Prostate gland (tissue), 2 donors: ENCODE measurements at places on chromosomes 3 and 15.

- no peak for DNase-seq
These were observed 96.4 kb downstream of the MYRIP start for GRCh38 chr3:39905788-39906187.

GRCh38 chr3:42507252-42507651, 4.8 kb downstream of the VIPR1 start:
- DNase-seq: peak; percentile 83

DNA sequence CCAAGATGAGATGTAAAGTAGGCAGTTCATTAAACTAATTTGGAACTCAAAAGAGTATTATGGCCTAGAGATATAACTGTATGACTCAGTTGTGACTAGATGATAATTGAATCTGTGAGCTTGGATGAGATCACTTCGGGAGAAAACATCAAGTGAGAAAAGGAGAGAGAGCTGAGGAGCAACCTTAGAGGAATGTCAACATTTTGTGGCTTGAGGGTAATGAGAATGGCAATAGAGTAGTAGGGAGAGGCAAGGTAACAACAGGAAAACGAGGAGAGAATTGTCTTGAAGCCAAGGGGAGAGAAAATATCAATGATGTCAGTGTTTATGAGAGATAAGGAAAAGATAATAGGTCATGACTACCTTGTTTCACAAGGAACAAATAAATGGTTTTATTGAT, 580.2 kb downstream of the NLGN1 start:
- DNase-seq: no peak

DNA sequence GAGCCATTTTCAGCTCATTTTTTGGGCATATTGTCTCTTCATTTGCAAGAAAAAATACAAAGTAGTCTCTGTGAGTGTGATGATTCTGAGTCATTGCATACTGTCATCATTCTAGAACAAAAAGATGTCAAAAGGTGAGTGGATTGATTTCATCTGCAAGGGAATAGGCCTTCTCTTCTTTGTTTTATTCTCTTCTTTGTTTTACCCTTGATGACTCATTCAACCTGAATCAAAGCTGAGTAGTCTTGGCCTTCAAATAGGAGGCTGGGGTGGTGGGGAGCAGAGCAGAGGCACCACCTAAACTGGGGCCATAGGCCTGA, 25.4 kb downstream of the CYP19A1 start:
- no peak for DNase-seq

- no peak for DNase-seq
These were observed 4.3 kb upstream of the SUCNR1 start for GRCh38 chr3:151869181-151869580.

DNA sequence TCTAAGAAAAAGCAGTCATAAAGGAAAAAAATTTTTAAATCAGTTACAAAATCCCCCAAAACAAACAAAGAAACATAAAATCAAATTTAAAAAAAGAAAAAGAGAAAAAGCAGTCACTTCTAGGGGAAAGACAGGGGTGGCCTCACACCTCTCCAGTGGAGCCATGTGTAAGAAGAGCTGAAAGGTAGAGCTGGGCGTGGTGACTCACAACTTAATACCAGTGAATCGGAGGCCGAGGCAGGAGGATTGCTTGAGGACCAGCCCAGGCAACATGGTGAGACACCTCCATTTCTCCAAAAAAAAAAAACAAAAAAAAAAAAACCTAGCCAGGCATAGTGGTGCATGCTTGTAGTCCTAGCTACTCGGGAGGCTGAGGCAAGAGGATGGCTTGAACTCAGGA, 14.7 kb downstream of the MESD start:
- no peak for DNase-seq

DNA sequence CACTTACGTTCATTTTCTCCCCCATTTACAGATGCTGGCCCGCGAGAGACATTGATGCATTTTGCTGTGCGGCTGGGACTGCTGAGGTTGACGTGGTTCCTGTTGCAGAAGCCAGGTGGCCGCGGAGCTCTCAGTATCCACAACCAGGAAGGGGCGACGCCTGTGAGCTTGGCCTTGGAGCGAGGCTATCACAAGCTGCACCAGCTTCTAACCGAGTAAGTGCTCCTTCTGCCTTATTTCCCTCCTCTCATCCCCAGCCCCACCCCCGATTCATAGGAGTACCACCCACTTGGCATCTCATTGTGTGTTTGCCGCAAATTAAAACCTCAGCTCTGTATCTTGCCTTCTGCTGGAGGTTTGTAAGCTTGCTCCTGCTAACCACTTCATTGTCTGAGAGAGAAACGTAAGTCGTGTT, 163.3 kb downstream of the AKAP13 start:
- peak; percentile 83 for DNase-seq

GRCh38 chr15:69532066-69532465, 79.4 kb downstream of the RPLP1 start:
- no peak for DNase-seq

- DNase-seq: peak; percentile 19
These were observed 27.5 kb downstream of the PLSCR5 start for GRCh38 chr3:146577662-146578061.

DNA sequence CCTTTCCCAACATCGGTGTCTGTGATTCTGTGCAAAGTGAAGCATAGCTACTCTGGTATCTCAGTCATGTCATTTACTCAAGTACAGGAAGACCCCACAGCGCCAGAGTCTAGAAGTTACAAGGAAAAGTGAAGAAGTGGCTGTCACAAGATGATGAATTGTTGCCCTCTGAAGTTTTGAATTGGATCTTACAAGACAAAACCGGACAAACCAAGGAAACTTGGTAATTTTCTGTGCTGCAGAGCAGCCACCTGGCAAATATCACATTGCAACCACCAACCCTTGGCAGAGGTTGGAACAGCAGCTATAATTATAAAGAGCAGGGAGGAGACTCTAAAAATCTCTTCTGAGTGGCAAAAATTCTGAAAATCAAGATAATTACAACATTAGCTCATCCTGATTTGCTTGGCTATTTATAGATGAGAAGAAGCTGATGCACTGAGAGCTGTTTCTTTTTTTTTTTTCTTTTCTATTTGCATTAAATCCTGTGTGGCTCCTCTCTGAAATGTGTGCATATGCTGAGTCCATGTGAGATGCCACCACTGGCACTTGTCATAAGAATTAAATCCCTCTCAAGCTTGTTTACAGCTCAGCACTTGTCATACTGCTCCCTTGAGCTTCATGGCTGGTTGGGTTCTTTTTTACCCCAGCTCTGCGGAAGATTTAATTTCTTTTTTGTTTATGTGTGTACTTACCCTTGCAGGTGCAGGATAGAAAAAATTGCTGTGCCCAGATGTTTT, 68.0 kb upstream of the MNS1 start:
- DNase-seq: no peak

GRCh38 chr3:197493049-197493448, 62.7 kb downstream of the BDH1 start:
- no peak for DNase-seq

- DNase-seq: no peak
These were observed 8.4 kb downstream of the NBEAL2 start for GRCh38 chr3:46987743-46988401.

- no peak for DNase-seq
These were observed 131.6 kb upstream of the HACD2 start for GRCh38 chr3:123716411-123716810.

- DNase-seq: no peak
These were observed 265.1 kb downstream of the NFKBIZ start for GRCh38 chr3:102114264-102114979.

- no peak for DNase-seq
These were observed 25.3 kb upstream of the CELF6 start for GRCh38 chr15:72345280-72345679.

DNA sequence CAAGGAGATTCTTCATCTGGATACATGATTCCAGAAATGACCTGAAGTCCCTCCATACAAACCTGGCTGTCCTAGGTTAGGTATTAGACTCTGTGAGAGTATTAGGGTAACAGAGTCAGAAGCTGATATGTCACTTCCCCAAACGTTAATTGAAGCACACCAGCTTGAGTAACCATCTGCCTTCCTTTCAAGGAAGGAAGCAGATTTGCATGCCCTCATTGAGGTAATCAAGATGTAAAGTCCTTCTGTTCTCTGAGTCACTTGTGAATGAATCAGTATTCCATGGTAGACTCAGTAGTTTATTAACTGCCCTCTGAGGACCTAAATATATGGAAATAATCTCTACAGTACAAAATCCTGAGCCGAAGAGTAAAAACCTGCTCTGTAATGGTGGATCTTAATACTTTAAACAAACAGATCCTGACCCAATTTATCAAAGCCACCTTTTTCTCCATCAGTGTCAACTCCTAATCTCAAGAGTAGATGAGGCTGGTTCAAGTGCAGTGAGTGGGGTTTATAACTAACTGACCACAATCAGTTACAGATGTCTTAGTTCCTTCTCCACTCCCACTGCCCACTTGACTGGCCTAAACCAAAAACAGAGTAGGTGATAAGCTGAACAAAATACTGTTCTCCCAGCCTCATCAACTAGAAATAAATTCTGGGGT, 246.2 kb upstream of the CHRM5 start:
- DNase-seq: no peak

- no peak for DNase-seq
These were observed 17.4 kb downstream of the THBS1 start for GRCh38 chr15:39598186-39598850.

DNA sequence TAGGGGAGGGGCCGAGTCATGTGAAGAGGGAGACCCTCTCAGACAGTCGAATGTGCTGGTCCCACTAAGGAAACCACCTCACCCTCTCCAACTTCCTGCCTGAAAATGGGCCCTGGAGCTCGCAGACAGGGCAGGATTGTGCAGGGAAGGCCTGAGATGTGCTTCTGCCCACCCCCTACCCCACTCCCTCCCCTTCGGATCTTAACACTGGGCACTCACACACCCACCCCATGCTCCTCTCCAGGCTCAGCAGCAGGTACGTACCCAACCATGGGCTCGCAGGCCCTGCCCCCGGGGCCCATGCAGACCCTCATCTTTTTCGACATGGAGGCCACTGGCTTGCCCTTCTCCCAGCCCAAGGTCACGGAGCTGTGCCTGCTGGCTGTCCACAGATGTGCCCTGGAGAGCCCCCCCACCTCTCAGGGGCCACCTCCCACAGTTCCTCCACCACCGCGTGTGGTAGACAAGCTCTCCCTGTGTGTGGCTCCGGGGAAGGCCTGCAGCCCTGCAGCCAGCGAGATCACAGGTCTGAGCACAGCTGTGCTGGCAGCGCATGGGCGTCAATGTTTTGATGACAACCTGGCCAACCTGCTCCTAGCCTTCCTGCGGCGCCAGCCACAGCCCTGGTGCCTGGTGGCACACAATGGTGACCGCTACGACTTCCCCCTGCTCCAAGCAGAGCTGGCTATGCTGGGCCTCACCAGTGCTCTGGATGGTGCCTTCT, 20.0 kb downstream of the ATRIP start:
- no peak for DNase-seq

GRCh38 chr15:88489321-88489720, 21.8 kb downstream of the MRPS11 start:
- DNase-seq: no peak

- no peak for DNase-seq
These were observed 11.8 kb upstream of the TMEM87A start for GRCh38 chr15:42285034-42285433.

DNA sequence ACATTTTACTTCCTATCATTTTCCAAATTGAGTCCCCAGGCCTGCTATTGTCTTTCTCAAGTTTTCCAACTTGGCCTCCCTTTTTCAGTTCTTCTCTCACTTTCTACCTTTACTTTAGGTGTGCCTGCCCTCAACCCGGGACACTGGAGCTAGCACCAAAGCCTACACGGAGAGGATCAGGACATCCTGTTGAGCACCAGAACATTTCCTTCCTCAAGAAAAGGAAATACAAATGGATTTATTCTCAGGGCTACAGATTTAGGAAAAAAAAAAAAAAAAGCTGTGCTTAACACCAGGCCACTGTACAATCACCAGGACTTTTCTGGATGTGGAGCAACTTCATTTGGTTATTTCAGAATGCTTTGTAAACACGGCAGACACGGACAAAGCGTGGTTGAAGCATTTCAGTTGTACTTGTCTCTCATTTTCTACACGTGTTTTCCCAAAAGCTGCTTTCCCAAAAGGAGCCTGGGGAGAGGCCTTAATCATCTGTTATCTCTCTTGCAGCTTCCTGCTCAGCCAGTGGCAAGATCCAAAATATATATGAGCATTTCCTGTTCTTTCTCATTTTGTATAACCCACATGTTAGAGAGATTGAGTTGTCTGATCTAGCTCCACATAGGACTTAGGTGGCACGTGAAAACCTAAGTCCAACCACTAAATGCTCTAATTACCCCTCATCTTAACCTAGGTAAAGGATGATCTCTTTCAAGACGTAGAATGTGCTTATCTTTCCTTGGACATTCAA, 15.5 kb upstream of the ATP1B3 start:
- no peak for DNase-seq

DNA sequence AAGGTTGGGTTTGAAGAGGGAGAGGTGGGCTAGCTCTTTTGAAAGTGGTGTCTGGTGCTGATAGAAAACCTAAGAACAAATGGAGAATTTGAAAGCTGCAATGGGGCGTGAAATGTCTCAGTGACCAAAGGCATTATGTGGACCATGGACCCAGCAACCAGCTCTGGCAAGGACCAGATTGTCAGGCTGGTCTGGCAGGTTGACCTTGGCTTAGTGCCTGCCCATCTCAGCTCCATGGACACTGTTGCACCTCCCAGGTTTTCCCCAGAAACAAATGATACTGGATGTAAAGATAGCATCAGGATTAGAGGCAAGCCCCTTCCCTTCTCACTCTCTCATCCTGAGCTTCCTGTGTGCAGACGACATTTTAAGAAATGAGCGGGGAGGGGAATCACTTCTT, 302.9 kb upstream of the LRRFIP2 start:
- DNase-seq: no peak

DNA sequence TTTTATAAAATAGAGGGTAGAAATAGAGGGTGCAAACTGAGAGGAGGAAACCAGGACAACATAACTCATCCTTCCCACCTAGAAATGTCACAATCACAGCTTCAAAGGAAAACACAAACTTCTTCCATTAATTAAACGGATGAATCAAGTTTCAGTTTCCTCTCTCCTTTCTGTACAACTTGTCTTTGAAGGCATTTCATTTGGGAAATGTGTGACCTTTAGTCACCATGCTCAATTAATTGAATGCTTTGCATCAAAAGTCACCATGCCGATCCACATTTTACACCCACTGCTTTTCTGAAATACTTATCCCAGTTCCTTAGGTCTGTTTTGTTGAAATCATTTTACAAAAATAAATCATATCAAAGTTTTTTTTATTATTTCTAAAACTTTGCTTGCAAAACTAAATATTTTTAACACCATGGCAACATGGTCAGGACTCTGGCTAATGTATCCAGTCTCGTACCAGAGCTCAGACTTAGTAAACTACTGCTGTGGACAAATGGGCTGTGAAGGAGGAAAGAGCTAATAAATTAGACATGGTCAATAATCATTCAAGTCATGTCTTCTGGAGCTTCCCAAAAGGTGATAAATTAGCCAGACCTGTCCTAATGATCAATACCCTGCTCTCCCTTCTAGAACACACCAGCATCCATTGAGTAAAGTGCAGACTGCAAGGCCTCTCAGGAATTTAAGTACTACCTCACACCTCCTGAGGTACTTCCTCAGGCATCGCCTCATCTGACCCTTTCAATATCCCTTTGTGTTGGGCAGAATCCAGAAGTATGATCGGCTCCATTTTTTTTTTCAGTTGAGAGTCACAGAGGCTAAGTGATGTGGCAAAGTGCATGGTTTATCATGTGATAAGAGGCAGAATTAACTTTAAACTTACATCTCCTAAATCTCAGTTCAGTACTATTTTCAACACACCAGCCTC, 161.3 kb downstream of the GREM1 start:
- DNase-seq: no peak

GRCh38 chr3:194748225-194748624, 62.5 kb downstream of the FAM43A start:
- no peak for DNase-seq

- DNase-seq: no peak
These were observed 22.6 kb upstream of the DUSP7 start for GRCh38 chr3:52078781-52079560.
